ENCODE measurements at places on chromosomes 4 and X.
A peak's percentile ranks its signal among the peaks of the same experiment; 100 is the strongest.

GRCh38 chr4:146260521-146260920 is 46.2 kb downstream of the REELD1 start:
- DNase-seq = no peak

DNA sequence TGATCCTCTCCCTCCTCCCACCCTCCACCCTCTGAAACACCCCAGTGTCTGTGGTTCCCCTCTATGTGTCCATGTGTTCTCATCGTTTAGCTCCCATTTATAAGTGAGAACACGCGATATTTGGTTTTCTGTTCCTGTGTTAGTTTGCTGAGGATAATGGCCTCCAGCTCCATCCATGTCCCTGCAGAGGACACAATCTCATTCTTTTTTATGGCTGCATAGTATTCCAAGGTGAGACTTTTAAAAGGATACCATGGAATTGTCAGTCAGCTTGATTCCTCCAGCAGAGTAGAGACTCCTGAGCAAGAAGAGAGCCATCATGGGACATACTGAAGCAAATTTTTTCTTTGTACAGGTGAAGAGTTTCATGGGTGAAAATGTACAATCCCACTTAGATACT is 38.8 kb upstream of the MTM1 start:
- DNase-seq = no peak

GRCh38 chr4:111136438-111136837 is 513.6 kb upstream of the PITX2 start:
- DNase-seq = no peak

DNA sequence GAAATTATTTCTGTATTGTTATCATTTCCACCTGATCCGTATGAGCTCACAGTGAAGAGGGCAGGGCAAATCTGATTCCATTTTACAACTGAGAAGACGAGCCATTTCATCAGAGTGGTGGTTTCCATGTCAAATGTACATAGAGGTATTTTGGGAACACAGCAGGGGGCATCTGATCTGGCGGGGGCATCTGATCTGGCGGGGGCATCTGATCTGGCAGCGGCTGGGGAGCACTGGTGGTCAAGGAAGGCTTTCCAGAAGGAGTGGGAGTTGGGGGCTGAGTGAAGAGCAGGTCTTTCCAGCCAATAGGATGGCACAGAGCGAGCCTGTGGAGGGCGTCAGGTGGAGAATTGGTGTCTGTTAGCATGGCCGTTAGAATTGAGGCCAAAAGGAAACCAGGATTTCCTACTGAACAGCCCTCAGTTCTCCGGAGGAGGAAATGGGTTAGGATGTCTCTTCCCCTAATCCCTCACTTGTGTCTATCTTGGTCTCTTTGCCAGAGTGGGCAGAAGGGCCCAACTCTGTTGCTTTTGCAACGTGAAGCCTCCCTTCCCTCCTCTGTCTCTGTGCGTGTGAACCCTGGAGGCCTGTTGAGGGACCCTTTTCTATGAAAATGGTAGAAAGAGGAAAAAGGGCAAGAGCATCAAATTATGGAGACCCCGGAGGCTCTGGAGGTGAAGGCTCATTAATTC is 41.3 kb downstream of the RHOH start:
- no peak for DNase-seq

GRCh38 chr4:165542476-165542875 is 163.7 kb downstream of the CPE start:
- no peak for DNase-seq

- no peak for DNase-seq
Measured at GRCh38 chr4:30262379-30262778, 457.8 kb upstream of the PCDH7 start.

- DNase-seq = no peak
Measured at GRCh38 chr4:80507077-80507476, 171.5 kb downstream of the CFAP299 start.

DNA sequence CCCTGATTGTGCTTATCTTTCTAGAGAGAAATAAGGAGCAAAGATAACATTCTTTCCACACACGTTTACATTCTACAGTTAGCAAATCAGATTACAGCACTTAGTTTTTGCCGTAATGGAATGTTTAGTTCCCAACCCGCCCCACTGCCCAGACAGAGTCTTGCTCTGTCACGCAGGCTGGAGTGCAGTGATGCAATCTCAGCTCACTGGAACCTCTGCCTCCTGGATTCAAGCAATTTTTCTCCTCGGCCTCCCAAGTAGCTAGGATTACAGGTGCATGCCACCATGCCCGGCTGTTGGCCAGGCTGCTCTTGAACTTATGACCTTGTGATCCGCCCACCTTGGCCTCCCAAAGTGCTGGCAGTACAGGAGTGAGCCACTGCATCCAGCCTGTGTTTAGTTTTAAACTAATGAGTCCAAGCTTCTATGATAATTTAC is 8.4 kb upstream of the PRPS1 start:
- DNase-seq = no peak

GRCh38 chrX:155819966-155820491 is 61.1 kb upstream of the VAMP7 start:
- DNase-seq = peak; percentile 51

GRCh38 chrX:107750263-107750662 is 25.3 kb downstream of the TSC22D3 start:
- DNase-seq = no peak

- DNase-seq = no peak
Measured at GRCh38 chrX:1824855-1825254, 210.0 kb downstream of the ASMT start.

GRCh38 chr4:182488896-182489295 is 245.7 kb downstream of the TENM3 start:
- no peak for DNase-seq

- no peak for DNase-seq
Measured at GRCh38 chrX:133992882-133993281, 7.5 kb upstream of the GPC3 start.

DNA sequence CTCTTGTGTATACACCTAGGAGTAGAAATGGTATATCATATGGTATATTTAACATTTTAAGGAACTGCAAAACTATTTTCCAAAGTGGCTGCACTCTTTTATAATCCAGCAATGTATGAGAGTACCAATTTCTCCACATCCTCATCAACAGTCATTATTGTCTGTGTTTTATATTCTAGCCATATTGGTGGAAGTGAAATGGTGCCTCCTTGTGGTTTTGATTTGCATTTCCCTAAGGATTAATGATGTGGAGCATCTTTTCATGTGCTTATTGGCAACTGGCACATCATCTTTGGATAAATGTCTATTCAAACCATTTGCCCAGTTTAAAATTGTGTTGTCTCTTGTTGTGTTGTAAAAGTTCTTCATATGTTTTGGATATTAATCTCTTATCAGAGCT is 9.6 kb downstream of the BMP15 start:
- no peak for DNase-seq

DNA sequence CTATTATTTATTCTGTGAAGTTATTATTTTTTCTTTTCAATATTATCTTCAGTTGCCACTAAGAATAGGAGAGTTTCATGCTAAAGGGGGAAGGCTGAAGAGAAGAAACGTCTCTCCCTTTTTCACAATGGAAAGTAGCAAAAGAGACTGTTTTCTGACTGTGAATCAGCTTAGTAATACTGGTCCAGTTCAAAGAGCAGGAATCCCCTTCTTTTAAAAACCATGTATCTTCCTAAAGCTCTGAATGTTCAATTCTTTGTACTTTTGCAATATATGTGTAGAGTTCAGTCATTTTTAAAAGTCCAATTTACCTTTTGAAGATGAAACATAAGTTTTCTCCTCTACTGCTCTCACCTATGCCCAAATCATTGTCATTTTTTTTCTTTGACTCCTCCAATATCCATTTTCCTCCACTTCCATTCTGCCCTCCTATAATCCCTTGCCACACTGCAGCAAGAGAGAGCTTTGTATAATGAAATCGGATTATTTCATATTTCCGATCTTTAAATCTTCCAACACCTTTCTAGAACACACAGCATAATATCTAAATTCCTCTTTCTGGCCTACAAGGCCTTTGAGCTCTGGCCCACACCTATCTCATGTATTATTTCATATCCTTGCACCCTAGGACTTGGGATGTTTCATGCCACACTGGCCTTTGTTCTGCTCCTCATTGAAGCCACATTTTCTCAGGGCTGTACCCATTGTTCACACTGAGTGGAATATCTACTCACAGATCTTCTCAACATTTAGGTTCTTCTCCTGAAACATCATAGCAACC is 195.3 kb downstream of the CAMK2D start:
- no peak for DNase-seq

- no peak for DNase-seq
Measured at GRCh38 chrX:74133156-74133796, 170.7 kb upstream of the ZCCHC13 start.

GRCh38 chr4:151689211-151689991 is 71.4 kb downstream of the GATB start:
- no peak for DNase-seq

DNA sequence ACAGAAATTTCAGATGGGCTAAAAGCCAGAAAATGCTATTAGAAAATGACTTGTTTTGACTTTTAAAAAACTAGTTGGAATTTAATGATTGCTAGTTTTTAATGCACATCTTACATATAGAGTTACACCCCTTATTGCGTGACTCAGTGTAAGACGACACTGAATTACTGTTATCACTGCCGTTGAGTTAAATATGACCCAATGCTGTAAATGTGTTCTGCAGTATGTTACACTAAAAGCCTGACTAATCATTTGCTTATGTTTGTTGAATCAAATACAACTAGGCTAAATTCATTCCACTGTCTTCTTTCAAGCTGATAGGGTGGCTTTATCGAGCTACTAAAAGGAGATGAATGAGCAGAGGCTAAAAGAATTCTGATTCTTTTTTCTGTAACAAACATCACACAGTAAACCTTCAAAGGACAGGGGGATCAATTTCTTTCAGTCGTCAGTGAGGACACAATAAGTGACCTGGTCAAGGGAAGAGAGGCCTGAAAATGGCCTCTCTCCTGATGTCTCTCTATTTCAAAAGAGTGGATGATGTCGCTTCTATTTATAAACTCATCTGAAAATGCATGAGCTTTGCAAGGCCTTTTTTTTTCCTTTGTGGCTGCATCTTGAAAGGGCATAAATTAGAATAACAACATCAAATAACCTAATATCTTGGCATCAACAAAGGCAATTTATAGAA is 142.2 kb upstream of the KCNIP4 start:
- DNase-seq = no peak

GRCh38 chrX:132750331-132751062 is 207.9 kb downstream of the HS6ST2 start:
- no peak for DNase-seq

- DNase-seq = peak; percentile 62
Measured at GRCh38 chr4:81565142-81565870, 93.6 kb upstream of the RASGEF1B start.

- DNase-seq = no peak
Measured at GRCh38 chrX:8673201-8673600, 58.7 kb downstream of the ANOS1 start.

DNA sequence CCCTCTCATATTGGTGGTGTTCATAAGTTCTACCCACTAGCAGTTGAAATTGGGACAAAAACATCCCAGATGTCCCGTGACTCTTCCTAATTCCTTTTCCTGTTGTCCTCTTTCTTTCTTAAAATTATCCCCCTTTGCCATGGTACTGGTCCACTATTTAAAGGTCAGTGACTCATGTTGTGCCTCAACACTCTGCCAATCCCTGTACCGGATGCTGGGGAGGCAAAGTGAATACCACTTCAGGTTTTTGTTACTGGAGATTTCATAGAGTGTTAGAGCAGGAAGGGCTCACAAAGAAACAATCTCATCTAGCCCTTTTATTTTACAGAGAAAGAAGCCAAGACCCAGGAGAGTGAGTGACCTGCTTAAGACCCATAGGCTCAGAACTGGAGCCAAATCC is 24.6 kb downstream of the SEPTIN11 start:
- DNase-seq = no peak

DNA sequence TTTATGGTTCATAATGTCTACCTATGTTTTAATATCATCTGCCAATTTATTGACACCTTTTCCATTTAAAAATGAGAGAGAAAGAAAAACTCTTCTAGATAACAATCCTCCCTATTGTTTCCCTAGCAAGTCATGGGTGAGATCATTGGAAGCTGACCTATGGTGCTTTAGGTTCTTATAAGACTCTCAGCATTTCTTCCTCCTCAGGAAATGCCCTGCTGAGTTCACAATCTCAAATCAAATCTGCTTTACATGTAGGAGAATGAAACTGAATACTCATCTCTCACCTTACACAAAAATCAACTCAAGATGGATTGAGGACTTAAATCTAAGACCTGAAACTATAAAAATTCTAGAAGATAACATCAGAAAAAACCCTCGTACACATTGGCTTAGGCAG is 267.4 kb downstream of the RAPGEF2 start:
- DNase-seq = no peak

DNA sequence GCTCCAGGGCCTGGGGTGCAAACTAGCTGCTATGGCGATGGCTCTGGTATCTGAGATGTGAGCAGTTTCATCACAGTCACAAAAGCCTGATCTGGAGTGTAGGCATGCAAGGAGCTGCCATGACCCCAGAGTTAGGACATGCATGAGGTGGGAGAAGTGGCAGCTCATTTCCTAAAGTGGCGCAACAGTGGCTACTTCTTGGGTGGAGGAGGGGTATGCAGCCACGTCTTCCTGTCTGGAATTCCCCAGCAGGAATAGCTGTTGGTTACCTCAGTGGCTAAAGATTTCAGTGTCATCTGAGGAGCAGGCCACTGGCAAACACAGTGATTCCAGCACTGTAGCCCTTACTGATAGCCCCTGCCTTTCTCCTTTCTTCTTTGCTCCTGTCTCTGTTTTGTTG is 1382.5 kb downstream of the C4orf33 start:
- DNase-seq = no peak

GRCh38 chr4:48254381-48255071 is 15.1 kb downstream of the TEC start:
- DNase-seq = no peak
